ENCODE measurements at places on chromosomes 7 and 10.
A peak's percentile ranks its signal among the peaks of the same experiment; 100 is the strongest.

- DNase-seq, result no peak
Measured at GRCh38 chr7:120421151-120421651, 148.2 kb downstream of the KCND2 start.

GRCh38 chr7:26815426-26815825 is 49.0 kb downstream of the SKAP2 start:
- no peak for DNase-seq

GRCh38 chr7:157538321-157538720 is 201.5 kb downstream of the DNAJB6 start:
- DNase-seq, result no peak

DNA sequence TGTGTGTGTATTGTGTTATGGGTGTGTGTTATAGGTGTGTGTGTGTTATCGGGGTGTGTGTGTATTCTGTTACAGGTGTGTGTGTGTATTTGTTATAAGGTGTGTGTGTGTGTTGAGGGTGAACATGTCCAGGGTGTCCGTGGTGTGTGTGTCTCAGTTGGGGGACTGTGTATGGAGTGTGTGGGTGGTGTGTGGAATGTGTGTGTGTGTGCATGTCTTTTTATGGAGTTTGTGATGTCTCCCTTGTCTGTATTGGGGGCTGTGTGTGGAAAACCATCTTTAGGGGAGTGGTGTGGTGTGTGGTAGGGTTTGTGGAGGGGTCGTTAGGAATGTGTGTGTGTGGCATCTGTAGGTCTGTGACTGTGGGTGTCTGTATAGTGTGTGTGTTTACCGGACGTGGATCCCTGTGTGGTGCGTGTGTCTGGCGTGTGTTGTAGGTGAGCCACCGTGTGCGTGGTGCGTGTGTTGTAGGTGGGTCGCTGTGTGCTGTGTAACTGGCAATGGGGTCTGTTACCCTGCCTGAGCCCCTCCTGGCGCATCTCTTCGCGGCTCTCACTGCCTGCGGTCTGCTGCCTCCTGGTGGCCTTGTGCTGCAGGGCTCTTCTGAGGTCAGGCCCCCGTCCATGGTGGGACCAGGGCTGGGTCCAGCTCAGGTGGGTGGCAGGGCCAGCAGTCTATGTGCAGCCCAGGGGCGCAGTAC is 61.7 kb downstream of the PALD1 start:
- peak; percentile 59 for DNase-seq

GRCh38 chr7:1700536-1701333 is 30.7 kb downstream of the ELFN1 start:
- DNase-seq, result no peak

- no peak for DNase-seq
Measured at GRCh38 chr10:26509307-26509706, 71.2 kb downstream of the APBB1IP start.

DNA sequence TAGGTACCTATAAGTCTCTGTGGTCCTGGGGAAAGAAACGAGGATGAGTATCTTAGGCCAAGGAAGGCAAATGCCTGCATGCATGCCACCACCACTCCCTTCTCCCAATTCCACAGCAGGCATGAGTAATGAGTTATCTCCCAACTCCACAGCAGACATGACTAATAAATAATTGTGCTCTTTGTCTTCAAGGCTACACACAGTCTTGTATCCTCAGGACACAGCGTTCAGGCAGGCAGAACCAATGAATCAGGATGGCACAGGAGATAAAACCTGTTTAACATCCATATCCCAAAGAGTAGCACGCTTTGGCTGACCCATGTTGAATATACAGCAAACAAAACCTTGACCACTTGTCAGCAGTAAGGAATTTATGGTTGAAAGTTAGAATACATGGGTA is 229.7 kb upstream of the NFE2L3 start:
- DNase-seq, result no peak

GRCh38 chr7:104241538-104242209 is 33.9 kb upstream of the ORC5 start:
- no peak for DNase-seq

DNA sequence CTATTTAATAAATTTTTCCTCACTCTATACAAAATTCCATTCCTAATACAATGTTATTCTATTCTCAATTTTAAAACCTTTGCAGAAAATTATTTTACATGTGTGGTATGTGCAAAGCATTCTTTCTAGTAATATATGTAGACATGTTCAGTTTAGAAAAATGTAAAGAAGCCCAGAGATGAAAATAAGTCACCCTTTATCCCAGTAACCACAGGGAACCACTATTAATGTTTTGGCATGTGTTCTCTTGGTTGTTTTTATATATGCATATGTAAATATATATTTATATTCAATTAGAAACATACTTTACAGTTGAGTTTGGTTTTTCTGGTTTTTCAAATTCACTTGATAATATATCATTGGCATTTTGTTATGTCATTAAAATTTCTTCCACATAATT is 14.8 kb upstream of the GLCCI1 start:
- no peak for DNase-seq

GRCh38 chr7:125773113-125773785 is 843.6 kb upstream of the POT1 start:
- no peak for DNase-seq

- DNase-seq, result peak; percentile 36
Measured at GRCh38 chr7:6238309-6238925, 34.0 kb downstream of the CYTH3 start.
